CD8-positive, alpha-beta T cell (primary cell): ENCODE measurements at places on chromosomes 12 and 14.

GRCh38 chr12:132506328-132507160, 16.6 kb downstream of the FBRSL1 start:
- peak; percentile 62 for DNase-seq

DNA sequence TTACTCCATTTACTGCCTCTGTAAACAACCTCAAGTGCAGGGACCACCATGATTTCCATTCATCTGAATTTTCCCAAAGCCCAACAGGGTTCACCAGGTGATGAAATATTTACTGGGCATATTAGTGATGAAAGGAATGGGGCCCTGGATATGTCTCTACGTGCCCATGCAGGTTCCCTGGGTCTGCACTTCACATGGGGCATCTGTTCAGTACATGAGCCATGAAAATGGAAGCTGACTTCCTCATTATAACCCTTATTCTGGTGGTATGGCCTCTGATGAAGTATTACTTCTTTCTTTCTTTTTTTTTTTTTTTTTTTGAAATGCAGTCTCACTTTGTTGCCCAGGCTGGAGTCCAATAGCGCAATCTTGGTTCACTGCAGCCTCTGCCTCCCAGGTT, 26.5 kb upstream of the CORO1C start:
- no peak for DNase-seq

DNA sequence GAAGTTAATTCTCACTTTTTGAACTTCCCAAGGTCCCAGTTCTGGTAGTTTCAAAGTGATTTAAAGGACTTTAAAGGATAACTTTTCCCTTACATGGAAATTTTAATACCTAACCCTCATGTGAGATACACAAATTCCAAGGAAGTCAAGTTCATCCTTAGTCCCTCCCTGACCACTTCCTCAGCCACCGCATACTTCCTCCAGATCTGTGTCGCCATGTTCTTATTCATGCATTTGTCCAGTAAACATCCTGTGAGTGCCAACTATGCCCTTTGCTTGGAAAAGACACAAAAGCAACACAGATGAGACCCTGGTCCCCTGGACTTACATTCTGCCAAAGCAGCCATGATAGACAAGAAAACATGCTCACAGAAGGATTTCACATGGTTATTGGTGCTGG, 206.6 kb downstream of the KSR2 start:
- no peak for DNase-seq

- DNase-seq, result no peak
These were observed 15.6 kb upstream of the TESC start for GRCh38 chr12:117114784-117115183.

DNA sequence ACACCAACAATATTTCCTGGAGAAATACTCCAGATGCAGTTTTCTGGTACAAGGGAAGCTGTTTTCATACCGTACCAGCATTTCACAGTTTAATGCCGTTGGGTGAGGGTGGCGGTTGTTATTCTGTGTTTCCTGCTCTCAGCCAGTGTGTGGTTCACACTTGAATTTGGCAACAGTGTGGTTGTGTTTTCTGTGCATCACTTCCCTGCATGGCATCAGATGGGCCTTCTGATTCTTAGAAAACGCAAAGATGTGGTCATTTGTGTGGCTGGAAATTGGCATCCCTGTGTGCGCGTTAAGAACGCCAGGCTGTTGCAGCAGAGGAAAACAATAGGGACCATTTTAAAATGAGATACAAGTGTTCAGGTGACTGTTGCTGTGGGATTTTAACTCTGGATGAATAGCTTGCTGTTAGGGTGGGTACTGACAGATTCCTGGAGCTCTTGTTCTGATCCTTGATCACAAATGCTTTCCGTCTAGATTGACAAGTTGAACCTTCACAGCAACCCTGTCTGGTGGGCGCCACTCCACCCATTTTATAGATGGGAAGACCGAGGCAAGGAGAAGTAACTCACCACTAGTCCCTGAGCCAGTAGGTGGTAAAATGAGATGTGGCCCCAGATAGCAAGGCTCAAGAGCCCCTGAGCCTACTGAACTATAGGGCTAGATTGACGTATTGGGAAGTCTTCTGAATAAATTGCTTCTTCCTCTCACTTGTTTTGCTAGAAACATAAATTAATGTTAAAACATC, 231.2 kb downstream of the CHST11 start:
- DNase-seq, result peak; percentile 86

GRCh38 chr14:104843006-104843405, 22.1 kb upstream of the CEP170B start:
- no peak for DNase-seq

DNA sequence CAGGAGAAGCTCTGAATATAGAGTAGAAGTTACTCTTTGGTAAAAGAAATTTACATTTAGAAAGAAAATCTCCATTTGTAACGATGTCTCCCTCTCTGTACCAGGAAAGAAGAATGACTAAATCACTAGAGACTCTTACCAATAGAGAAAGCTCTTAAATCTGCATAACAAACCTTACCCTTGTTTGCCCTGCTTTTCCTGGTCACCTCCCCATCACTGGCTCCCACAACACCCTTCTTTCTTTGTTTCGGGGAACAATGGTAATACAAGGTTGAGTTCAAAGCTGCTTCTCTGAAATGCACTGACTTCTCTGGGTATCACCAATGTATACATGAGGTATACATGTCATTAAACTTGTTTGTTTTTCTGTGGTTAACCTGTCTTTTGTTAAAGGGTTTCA, 351.1 kb upstream of the FLRT2 start:
- no peak for DNase-seq

DNA sequence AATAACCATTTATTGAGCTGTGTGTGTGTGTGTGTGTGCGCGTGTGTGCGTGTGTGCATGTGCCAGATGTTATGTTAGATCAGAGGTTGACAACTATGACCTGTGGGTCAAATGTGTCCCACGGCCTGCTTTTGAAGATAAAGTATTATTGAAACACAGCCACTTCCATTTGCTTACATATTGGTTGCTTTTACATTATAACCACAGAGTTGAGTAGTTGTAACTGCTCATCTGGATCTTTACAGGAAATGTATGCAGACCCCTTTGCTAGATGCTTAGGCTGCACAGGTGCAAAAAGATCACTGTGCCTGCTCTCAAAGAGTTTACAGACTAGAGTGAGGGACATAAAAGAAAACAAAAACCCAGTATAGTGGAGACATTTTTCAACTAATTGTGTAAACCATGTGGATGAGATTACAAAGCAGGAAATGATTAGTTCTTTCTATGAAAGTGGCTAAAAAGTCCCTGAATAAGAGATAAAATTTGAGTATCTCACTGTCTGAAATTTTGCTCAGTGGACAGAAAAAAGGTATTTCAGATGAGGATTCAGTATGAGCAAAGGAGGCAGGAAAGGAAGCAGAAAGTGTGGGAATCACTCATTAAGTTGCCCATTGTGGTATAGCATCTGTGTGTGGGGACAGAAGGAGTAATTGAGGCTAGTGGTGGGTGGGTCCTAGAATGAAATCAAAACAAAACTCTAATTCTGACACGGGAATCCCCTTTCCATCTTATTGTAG, 188.4 kb downstream of the PAH start:
- no peak for DNase-seq

DNA sequence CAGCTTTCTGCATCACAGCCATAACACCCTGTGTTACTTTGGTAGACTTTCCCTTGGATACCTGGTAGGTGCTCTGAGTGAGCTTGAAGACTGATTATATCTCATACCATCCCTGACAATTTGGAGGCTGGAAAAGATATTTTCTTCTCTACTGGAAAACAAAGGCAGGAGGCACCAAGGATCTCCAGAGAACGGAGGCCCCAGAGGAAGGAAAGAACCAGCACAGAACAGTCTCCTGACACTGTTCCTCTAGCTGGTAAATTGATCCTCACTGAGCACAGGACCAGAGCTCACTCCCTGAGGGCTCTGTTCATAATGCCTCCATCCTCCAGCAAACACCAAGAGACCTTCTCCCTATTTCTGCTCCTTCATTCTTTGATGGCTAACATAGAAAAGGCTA, at the start of gene OR11G2:
OR11G2 (plus strand) TSS at position 301 of the 400 bp plus-strand sequence. CDS start 6,542 bp downstream, outside the sequence.
- DNase-seq, result no peak

DNA sequence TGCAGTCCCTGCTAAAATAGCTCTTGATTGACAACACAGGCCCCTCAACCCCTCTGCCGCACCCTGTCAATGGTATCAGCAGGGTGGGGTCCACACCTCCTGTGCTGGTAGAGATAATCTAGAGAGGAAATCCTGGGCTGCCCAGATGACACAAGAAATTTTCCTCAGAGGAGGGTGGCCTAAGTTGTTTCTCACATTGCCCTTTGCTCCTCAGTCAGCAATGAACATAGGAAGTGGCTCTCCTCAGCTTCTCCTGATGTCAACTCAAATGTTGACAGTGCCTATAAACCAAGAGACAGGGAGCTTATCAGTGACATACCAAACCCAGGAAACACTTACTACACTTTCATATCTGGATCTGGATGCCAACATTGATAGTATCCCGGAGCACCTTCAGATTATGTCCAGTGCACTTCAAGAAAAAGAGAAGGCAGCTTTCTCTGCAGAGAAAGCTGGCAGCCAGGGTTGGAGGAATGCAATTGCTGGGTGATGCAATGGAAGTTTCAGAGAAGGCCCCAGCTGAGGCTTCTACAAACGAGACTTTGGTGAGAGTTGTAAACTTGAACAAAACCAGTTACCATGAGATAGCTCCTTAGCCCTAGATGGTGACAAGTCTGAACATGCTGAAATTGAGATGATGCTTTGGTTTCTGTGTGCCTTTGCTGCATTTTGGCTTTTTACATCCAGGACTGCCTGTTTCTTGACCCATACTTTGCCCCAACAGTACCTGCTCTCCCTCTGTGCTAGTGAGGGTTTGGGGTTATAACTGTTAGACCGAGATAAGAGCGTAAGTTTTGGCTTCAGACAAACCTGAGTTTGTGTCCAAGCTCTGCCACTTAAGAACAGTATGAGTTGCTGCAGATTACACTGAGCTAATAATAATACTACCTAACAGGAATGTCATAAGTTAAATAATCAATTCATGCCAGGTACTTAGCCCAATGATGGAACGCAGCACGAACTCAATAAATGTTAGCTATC, 183.5 kb downstream of the NUAK1 start:
- no peak for DNase-seq

- no peak for DNase-seq
These were observed 327.5 kb upstream of the RTL1 start for GRCh38 chr14:101230851-101231550.

GRCh38 chr12:14921218-14921617, 17.1 kb downstream of the ERP27 start:
- DNase-seq, result no peak

GRCh38 chr12:119175081-119175480, 3.6 kb upstream of the HSPB8 start:
- no peak for DNase-seq

GRCh38 chr12:119683413-119683812, 15.5 kb downstream of the PRKAB1 start:
- DNase-seq, result no peak

DNA sequence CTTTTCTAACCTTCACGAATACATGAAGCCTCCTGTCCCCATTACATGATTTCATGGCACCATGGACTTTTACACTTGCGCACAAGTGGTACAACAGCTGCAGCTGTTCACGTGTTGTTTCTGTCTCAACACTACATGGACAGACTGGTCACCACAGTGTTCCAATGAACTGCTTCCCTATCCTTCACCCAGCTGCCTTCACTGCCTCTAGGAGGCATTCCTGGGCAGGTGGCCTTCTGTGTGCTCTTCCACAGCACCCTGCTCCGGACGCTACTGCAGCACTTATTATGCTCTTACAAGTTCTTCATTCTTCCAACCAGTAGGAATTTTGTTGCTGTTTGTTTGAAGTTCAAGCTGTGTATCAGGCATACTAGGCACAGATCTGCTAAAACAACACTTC, 1.5 kb downstream of the MTERF2 start:
- no peak for DNase-seq

GRCh38 chr12:126742241-126742641, 1524.7 kb upstream of the TMEM132C start:
- DNase-seq, result no peak

DNA sequence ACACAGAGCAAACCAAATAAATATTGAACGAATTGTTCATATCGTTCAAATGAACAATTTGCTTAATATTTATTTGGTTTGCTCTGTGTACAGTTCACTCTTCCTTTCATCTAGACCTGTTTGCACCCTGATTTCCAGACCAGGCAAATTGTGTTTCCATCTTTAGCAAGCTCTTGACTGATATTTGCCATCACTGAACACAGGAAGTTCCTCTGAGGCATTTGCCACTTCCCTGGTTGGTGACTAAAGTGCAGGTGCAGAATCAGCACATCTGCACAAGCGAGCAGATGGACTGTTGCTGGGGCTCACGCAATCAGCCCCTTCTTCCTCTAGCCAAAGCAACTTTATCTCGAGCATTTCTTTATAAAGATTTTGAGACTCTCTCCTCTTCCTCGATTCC, 112.9 kb downstream of the DAAM1 start:
- DNase-seq, result no peak

GRCh38 chr14:102558556-102558955, 33.9 kb upstream of the RCOR1 start:
- no peak for DNase-seq

GRCh38 chr14:104451474-104451873, 128.1 kb upstream of the C14orf180 start:
- DNase-seq, result no peak

- DNase-seq, result no peak
These were observed 690.9 kb upstream of the FBXO33 start for GRCh38 chr14:40122968-40123648.

GRCh38 chr12:31363416-31363809, 37.5 kb upstream of the SINHCAF start:
- no peak for DNase-seq

- DNase-seq, result no peak
These were observed 4.0 kb upstream of the MYO1H start for GRCh38 chr12:109343677-109344076.

- no peak for DNase-seq
These were observed 589.0 kb upstream of the SEL1L start for GRCh38 chr14:82122655-82123054.

DNA sequence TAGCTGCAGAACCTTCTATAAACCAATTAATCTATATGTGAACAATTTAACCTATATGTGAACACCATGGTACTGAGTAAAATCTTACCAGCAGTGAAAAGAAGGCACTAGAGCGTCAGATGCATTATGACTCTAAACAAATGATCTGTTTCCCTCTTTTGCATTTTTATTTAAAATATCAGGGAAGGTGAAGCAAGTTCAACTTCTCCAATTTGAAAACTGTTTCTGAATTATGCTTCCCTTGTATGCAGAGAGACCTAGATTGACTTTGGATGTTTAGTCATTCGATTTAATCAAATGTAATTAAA, 80.9 kb downstream of the DAD1 start:
- DNase-seq, result no peak

- DNase-seq, result no peak
These were observed 7.6 kb downstream of the MLXIP start for GRCh38 chr12:122086116-122086515.

DNA sequence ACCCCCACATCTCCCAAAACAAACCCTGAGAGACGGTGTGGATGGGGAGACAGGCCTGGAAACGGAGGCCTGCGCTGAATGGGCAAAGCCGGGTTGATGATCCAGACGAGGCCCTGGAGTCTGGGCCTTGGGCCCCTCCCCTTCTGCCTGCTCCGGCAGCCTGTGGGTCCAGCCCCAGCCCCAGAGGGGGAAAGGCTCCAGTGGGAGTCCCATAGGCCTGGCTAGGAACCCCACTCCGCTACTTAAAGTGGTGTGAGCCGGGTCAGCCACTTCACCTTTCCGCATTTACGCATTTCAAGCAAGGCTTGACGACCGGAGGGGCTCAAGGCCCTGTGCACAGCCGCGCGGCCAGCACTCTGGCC, 695 bp upstream of the TNFAIP2 start:
- no peak for DNase-seq
